Heart left ventricle (tissue), 16 donors: ENCODE measurements at places on chromosomes 13 and 19. TPM values are rescaled to one million over a fixed set of nuclear protein-coding genes. Genes with fewer than 3 reads are reported as not detected.

Gene IGFL3
- total RNA-seq: not detected

Gene PABPC3
- total RNA-seq: 0.08 TPM

Gene ZNF600
- total RNA-seq: 1.7 TPM

DNA sequence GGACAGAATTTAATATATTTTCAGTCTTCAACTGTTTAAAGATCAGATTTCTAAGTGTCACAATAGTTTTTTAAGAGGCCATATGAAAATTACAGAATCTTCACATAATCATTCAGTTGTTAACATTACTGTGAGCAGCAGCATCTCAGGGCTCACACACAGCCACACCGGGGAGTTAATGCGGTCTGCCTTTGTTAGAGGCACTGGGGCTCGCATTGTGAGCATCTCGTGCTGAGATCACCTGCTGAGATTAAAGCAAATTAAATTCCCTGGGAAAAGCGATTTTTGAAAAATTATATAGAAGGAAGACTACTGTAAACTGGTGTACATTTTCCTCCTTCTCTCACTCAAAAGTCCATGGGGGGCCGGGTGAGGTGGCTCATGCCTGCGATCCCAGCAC, 16.6 kb downstream of the GPR12 start:
- no peak for DNase-seq

DNA sequence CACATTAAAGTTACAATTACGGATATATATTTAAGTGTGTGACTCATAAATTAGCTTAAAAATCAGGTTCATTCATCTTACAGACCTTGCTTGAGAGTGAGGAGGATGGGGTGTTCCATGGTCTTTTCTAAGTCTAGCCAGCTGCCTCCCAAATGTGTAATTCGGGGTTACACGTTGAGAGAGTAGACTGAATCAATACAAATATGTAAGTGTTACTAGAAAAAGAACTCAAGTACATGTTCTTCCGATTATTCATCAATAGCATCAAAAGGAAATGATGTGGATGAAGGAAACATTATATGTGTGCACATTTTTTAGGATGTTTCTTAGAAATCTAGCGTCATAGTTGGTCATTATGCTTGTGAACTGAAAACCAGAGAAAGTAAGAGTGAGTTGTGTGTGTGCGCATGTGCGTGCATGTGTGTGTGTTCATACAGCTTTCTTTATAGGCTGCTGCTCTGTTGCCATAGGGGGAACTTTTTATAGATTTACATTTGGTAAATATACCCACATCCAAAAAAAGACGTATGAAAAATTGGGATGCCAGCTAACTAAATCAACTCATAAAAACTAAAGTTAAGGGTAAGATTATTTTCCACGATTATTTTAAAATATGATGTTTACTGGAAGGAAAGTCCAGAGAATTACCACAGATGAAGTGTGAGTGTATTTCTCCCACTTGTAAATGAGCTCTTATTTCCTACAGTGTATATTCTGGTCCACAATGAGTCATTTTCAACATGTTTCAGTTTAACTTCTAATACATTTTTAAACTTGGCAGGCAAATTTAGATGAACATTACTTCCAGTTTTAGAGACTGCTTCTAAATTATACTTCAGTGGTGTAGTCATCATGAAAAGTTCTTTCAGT, 82.4 kb downstream of the PIBF1 start:
- DNase-seq: no peak

- no peak for DNase-seq
Measured at GRCh38 chr19:3655402-3656072, 28.9 kb upstream of the CACTIN start.

GRCh38 chr13:68319384-68319783, 1089.2 kb upstream of the PCDH9 start:
- DNase-seq: no peak

GRCh38 chr13:113948034-113948742, 25.7 kb downstream of the C13orf46 start:
- no peak for DNase-seq
